Left forelimb (tissue), 1 donor: ENCODE measurements at places on chromosomes 5 and 9.

- no peak for DNase-seq
Measured at GRCh38 chr5:39783756-39784421, 359.1 kb upstream of the DAB2 start.

- no peak for DNase-seq
Measured at GRCh38 chr5:124279146-124279876, 467.1 kb downstream of the ZNF608 start.

DNA sequence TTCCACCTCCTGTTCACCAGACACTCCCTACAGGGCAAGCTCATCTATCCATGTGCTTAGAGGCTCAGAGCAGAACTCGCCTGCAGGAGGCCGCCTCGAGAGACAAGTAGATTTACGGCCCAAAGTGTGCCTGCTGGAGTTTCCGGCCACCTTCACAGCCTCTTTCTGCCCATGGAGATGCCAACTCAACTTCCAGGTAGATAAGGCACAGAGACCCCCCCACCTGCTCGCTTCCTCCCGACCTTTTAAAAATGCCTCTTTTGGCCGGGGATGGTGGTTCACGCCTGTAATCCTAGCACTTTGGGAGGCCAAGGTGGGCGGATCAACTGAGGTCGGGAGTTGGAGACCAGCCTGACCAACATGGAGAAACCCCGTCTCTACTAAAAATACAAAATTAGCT is 46.6 kb downstream of the EXD3 start:
- DNase-seq: no peak

GRCh38 chr5:174272671-174273070 is 227.2 kb downstream of the NSG2 start:
- no peak for DNase-seq

DNA sequence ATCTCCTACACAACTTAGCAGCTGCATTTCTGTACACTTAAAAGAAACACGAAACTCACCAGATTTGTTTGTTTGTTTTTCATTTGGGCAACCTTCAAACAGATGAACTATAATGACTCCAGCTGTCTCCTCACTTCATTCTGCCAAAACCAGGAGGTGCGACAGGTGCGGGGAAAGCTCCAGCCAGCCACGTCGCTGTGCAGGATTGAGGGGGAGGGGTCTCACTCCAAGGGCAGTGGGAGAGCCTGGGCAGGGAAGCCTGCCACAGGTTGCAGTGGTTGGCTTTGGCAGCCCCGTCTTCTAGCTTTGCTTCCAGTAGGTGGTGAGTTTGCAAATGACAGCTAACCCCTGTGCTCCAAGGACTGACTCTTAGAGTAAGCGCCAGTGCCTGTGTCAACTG is 215.8 kb downstream of the CEMIP2 start:
- DNase-seq: no peak

DNA sequence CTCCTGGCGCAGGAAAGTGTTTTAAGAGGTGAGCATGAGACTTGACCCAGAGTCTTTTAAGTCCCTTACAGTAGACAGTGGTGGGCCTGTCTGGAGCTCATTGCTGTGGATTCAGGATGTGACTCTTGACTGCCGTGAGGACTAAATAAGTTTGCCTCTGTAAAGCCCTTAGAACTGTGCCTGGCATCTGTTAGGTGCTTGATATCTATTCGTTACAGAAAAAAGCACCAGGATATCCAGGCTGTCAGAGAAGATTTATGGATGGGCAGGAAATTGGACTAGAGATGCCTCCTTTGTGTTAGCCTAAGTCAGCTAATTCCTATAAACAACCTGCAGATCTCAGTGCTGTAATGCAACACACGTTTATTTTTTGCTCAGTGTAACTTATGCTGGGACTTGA is 12.6 kb downstream of the ERGIC1 start:
- DNase-seq: no peak

- no peak for DNase-seq
Measured at GRCh38 chr9:124105266-124105665, 93.7 kb downstream of the LHX2 start.

GRCh38 chr5:170115925-170116324 is 10.2 kb downstream of the FOXI1 start:
- no peak for DNase-seq
